NCI-H1092 treated with DMSO at 0.1 percent for 48 hours (cell line): ENCODE measurements at places on chromosomes 2 and 18.

DNA sequence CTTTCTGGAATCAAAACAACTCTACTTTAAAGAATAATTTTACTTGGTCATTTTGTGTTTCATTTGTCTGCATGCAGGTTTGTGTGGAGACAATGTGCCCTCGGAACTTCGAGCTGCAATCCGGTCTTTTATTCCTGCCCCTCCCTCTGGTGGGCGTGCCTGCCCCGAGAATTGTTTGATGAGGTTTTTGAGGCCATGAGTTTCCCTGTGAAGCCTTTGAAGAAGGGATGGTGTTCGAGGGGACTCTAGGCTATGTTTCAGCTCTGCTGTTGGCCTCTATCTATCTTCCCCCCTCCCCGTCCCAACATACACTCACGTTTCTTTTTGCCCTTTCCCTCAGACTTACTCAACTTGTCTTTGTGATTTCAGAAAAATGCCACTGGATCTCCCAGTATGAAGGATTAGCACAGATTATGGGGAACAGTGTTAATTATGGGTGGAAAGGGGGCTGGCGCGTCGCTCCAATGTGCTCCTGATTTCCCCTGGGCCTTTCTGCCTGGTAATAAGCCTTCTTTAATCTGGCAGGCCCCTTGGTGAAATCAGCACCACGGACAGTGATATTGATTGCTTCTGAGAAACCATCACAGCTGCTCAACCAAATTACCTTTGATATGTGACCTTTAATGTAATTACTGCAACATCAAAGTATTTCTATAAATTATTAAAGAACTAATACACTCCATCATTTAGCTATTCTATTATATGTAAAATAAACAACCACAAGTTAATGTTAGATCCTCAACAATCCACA lies 82.2 kb downstream of the CELF4 start:
- no peak for DNase-seq

GRCh38 chr18:28039078-28039477 lies 137.9 kb downstream of the CDH2 start:
- DNase-seq, result no peak

DNA sequence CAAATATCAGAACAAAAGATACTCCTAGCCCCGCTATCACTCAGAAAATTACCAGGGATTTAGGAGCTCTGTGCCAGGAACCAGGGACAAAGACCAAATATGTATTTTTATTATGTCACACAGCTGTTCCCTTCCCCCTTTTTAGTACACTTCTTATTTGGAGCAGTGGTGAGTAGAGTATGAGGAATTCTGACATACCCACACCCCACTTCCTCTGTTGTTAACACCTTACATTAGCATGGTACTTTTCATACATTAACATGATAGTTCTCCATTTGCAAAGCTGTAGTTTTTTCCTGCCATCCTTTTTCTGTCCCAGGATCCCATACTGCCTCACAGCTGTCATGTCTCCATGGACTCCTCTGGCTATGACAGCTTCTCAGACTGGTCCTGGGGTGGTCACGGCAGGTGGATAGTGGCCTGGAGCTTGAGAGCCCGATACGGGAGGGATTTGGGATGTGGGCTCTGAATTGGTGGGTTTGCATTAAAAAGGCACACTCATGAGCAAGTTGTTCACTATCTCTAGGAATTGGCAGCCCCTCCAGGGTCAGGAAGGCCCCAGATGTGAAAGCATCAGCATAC lies 100.2 kb downstream of the SH3RF3 start:
- no peak for DNase-seq

DNA sequence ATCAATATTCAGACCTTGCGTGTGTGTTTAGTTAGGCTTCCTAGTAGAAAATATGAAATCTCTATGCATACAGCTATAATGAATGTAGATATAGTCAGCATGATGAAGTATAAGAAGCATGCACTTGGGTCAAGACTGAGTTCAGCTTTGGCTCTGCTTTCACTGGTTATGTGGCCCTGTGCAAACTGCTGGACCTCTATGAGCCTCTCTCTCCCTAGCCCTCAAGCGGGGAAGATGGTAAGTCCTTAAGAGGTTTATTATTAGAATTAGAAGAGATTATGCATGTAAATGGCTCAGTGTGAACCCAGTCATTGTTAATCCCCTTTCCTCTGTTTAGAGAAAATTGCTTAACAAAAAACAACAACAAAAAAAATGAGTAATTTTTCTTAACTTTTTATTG lies 178.8 kb upstream of the NXPH2 start:
- no peak for DNase-seq
